ENCODE measurements at places on chromosomes 2 and 18.
A peak's percentile ranks its signal among the peaks of the same experiment; 100 is the strongest.

DNA sequence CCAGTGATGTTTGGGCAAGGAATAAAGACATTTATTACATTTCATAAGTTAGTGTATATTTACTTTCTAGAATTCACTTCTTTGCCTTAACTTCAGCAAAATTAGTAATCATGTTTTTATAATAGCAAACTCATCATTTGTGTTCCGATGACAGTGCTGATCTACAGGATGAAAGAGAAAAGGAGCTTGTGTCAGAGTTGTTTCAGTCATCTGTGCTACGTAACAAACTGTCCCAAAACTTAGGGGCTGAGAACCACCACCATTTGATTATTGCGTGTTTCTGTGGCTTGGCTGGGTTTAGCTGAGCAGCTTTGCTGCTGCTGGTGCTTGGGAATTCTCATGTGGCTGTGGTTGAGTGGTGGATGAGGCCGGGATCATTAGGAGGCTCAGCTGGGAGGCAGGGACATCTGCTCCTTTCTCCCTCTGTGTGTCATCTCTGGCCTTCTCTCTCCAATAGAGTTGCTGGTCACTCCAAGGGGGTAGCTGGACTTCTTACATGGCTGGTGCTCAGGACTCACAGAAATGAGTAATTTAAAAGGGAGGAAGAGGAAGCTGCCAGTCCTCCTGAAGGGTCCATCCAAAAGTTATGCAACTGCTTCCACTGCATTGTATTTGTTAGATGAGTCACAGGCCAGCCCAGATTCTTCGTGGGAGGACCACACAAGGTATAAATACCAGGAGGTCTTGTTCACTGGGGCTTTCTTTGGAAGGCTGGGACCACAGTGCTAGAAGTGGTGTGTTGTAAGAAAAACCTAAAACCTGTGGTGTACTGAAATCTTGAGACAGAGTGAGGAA lies 43.4 kb upstream of the HAAO start:
- DNase-seq = peak; percentile 37

- DNase-seq = no peak
Measured at GRCh38 chr2:225113371-225114015, 71.2 kb upstream of the DOCK10 start.

GRCh38 chr2:85401844-85402243 lies 8.3 kb downstream of the CAPG start:
- no peak for DNase-seq

DNA sequence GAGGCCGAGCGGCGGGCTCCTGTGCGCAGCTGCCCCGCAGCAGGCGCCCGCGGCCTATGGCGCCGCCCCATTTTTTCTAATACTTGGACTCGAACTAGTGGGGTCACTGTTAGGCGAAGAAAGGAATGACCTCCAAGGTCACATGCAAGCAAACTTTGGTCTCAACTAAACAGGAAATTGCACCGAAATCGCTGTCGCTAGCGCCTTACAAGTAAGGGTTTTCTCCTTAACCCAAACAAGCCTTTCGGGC lies 339 bp downstream of the ACAA2 start:
- no peak for DNase-seq

GRCh38 chr2:236070236-236070635 lies 98.0 kb downstream of the GBX2 start:
- no peak for DNase-seq

DNA sequence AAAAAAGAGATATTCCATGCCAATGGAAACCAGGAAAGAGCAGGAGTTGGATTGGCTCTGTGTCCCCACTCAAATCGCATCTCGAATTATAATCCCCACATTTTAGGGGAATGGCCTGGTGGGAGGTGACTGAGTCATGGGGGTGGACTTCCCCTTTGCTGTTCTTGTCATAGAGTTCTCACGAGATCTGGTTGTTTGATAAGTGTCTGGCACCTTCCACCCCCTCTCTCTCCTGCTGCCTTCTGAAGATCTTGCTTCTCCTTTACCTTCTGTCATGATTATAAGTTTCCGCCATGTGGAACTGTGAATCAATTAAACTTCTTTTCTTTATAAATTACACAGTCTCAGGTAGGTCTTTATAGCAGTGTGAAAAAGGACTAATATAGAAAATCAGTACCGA lies 355.6 kb downstream of the NBAS start:
- no peak for DNase-seq
